ENCODE measurements at places on chromosomes 12 and 14. TPM values are rescaled to one million over a fixed set of nuclear protein-coding genes. Genes with fewer than 3 reads are reported as not detected.

Gene LRR1
- total RNA-seq = 8.0 TPM

Gene SLC2A14
- total RNA-seq = 1.3 TPM

Gene CBLN3
- total RNA-seq = 0.51 TPM

Gene SPTB
- total RNA-seq = 1.9 TPM

Gene RNU4-1
- total RNA-seq = 5,722 TPM

Gene EML5
- total RNA-seq = 2.1 TPM

Gene RNASE11
- total RNA-seq = not detected

Gene FIGNL2
- total RNA-seq = 107 TPM

Gene SIX1
- total RNA-seq = 79.6 TPM

Gene CDCA3
- 5.2 TPM for total RNA-seq

Gene GPRC5D
- not detected for total RNA-seq

Gene CLEC2A
- total RNA-seq = not detected

Gene COX8C
- total RNA-seq = not detected

Gene PPP4R4
- 1.6 TPM for total RNA-seq

Gene RERG
- not detected for total RNA-seq

Gene AICDA
- total RNA-seq = not detected

Gene SLC11A2
- 41.1 TPM for total RNA-seq

Gene CLSTN3
- total RNA-seq = 113 TPM

Gene WSB2
- 76.4 TPM for total RNA-seq

Gene RERGL
- 0.44 TPM for total RNA-seq

Gene CERS5
- 125 TPM for total RNA-seq

Gene LDHB
- total RNA-seq = 539 TPM

Gene RIPK3
- not detected for total RNA-seq

Gene CPNE8
- total RNA-seq = 5.9 TPM

Gene SETD1B
- total RNA-seq = 35.0 TPM

Gene KRT74
- not detected for total RNA-seq

Gene KRT4
- not detected for total RNA-seq

Gene CNPY2
- total RNA-seq = 141 TPM

Gene LTBR
- not detected for total RNA-seq

Gene SLC7A8
- total RNA-seq = 7.9 TPM

Gene OR6S1
- total RNA-seq = not detected
